A549 treated with ZK216348 at 1 μM for 4 hours (cell line): ENCODE measurements at places on chromosomes 12 and 14. TPM values are rescaled to one million over a fixed set of nuclear protein-coding genes. Genes with fewer than 3 reads are reported as not detected.

Gene GLI1
- total RNA-seq, result 3.9 to 8.8 TPM (median 7.3 TPM) in 5 replicates

Gene PROX2
- total RNA-seq, result not detected in 5 replicates

Gene SERPINA3
- 10.4 to 12.3 TPM (median 11.0 TPM) in 5 replicates for total RNA-seq

Gene KLRC4
- total RNA-seq, result not detected in 5 replicates

Gene ZC2HC1C
- 3.9 to 5.3 TPM (median 4.1 TPM) in 5 replicates for total RNA-seq

Gene MMP14
- 0.55 to 0.92 TPM (median 0.87 TPM) in 5 replicates for total RNA-seq

Gene ANO4
- total RNA-seq, result 0.07 to 0.55 TPM (median 0.14 TPM) in 4 of 5 replicates, not detected in the other

Gene GRIP1
- 1.4 to 6.6 TPM (median 4.4 TPM) in 5 replicates for total RNA-seq

Gene BIN2
- 0.09 to 0.19 TPM (median 0.14 TPM) in 4 of 5 replicates, not detected in the other for total RNA-seq

Gene MANSC4
- not detected in 5 replicates for total RNA-seq
